Hepatocyte (in vitro differentiated cells): ENCODE measurements at places on chromosomes 1 and 21. TPM values are rescaled to one million over a fixed set of nuclear protein-coding genes. Genes with fewer than 3 reads are reported as not detected.

GRCh38 chr21:15943009-15943666, 213.4 kb downstream of the USP25 start:
- H3K27me3 ChIP-seq = no peaks in the 10 kb centered on the region
- no peak for DNase-seq
- no peak overlapping the region for H3K4me3 ChIP-seq
- no peak overlapping the region for H3K27ac ChIP-seq

DNA sequence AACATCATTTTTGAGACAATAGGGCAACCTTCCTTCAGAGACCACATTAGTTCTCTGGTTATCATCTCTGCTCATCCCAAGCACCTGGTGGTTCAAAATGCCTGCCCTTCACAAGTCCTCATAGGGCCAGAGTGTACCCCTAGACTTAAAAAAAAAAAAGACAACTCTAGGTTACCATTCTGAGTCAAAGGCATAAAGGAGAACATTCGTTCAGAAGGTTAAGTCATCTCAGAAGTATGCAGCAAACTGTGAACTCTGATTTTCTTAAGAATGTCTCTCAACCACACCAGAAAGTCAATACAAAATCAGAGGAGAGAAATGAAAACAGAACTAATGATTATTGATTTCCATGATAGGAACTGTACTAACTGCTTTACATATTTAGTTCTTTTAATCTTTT, 9.2 kb upstream of the BEND5 start:
- H3K4me3 ChIP-seq = no peak overlapping the region
- H3K27me3 ChIP-seq = no peaks in the 10 kb centered on the region
- DNase-seq = no peak
- H3K36me3 ChIP-seq = no peaks in the 10 kb centered on the region
- peaks cover 6% of the 10 kb centered on the region for H3K4me1 ChIP-seq

DNA sequence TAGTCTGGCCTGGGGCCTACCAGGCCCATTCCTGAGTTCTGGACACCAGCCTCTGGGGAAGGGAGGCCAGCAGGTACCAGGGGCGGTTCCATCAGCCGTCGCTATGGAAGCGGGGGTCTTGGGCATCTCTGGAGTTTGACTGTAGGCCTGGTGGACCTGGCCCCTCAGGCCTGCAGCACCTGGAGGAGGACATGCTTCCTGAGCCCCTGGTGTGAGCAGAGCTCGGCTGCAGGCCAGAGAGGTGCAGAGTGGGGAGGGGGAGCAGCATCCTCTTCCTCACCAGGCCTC, 7.8 kb downstream of the MYBPH start:
- H3K4me3 ChIP-seq = no peak overlapping the region
- no peaks in the 10 kb centered on the region for H3K36me3 ChIP-seq
- no peak for DNase-seq

- no peaks in the 10 kb centered on the region for H3K36me3 ChIP-seq
- H3K4me3 ChIP-seq = no peak overlapping the region
- peak; percentile 95 for DNase-seq
- peak overlapping the region; percentile 22 for H3K27ac ChIP-seq
Measured at GRCh38 chr1:31394584-31395193, 18.3 kb upstream of the SERINC2 start.

- H3K27ac ChIP-seq = peak overlapping the region; percentile 90
- H3K36me3 ChIP-seq = no peaks in the 10 kb centered on the region
- H3K27me3 ChIP-seq = no peaks in the 10 kb centered on the region
- H3K4me3 ChIP-seq = peak overlapping the region; percentile 31
- DNase-seq = peak; percentile 69
Measured at GRCh38 chr1:64505944-64506655, 36.2 kb downstream of the CACHD1 start.

- H3K4me1 ChIP-seq = peaks cover 9% of the 10 kb centered on the region
- H3K36me3 ChIP-seq = no peaks in the 10 kb centered on the region
- H3K4me3 ChIP-seq = no peak overlapping the region
Measured at GRCh38 chr1:203915811-203916210, 54.4 kb downstream of the SNRPE start.

DNA sequence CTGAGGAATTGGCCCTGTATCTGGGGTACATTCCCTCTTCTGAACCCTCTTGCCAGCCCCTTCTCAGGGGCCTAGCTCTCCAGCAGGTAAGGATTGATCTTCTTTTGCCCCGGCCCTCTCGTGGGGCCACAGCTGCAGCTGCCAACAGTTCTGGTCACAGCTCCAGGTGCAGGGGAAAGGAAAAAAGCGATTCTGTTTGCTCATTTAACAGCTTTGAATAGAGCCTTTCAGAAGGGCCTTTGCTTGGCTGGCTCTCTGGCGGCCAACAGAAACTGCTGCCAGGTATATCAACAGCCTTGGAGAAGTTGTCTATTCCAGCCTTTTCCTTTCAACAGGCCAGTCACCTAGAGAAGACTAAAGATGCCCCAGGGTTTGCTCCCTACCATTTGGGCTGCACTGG, 16.1 kb upstream of the FMOD start:
- DNase-seq = no peak
- H3K27ac ChIP-seq = no peak overlapping the region
- no peak overlapping the region for H3K4me3 ChIP-seq

DNA sequence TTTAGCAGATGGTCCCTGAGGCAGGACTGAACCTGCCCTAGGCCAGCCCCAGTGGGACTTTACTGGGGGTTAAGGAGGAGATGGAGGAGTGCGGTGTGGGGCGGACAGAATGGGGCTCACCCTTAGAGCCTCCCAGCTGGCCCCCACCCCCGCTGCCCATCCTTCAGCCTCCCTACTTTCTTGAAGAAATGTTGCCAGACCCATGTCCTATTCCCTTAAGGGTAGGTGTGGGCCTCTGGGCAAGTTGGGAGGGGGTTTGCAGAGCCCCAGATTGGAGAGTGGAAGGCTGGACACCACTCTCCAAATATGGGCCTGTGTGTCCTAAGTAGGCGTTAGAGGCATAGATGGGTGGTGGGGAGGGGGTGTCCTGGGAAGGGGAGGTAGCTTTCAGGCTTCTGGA, 19.2 kb upstream of the EPS8L3 start:
- H3K27me3 ChIP-seq = no peaks in the 10 kb centered on the region
- DNase-seq = no peak
- no peak overlapping the region for H3K4me3 ChIP-seq
- no peak overlapping the region for H3K27ac ChIP-seq
- no peaks in the 10 kb centered on the region for H3K36me3 ChIP-seq

DNA sequence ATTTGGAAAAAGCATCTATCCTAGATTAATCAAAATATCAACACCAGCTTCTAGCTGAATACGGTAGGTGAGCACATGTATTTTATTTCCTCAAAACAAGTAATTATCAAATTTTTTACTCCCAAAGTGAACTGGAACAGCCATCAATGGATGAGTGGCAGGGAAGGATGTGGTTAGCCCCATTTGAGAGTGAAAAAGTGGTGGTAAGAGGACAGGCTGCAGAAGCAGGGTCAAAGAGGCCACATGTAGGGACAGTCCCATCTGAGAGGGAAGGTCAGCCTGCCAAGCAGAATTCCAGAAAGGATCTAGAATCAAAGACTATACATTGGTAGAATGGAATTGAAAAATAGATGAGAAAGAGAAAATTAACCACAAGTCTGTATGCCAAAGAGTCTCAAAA, 163.8 kb downstream of the SMYD3 start:
- H3K36me3 ChIP-seq = no peaks in the 10 kb centered on the region
- DNase-seq = no peak
- H3K4me3 ChIP-seq = no peak overlapping the region
- no peaks in the 10 kb centered on the region for H3K4me1 ChIP-seq
- no peaks in the 10 kb centered on the region for H3K27me3 ChIP-seq

- DNase-seq = no peak
- peaks cover 25% of the 10 kb centered on the region for H3K4me1 ChIP-seq
- H3K36me3 ChIP-seq = no peaks in the 10 kb centered on the region
- no peaks in the 10 kb centered on the region for H3K27me3 ChIP-seq
- H3K4me3 ChIP-seq = no peak overlapping the region
Measured at GRCh38 chr1:41513383-41513735, 28.9 kb upstream of the EDN2 start.

DNA sequence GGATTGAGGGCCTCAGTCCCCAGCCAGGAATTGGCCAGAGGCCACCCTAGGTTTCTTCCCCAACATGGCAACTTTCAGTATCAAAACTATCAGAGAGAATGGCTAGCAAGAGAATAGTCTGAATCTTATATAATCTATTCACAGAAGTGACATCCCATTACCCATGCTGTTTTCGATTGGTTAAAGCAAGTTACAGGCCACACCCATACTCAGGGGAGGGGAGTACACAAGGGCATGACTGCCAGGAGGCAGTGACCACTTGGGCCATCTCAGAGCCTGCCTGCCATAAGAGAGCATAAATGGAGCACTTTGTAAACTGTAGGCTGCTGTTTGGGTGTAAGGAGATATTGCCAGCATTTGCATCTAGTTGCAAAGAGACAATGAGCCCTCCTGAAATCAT, 65.4 kb downstream of the FAM163A start:
- no peaks in the 10 kb centered on the region for H3K27me3 ChIP-seq
- H3K4me1 ChIP-seq = peaks cover 8% of the 10 kb centered on the region
- peak overlapping the region; percentile 60 for H3K27ac ChIP-seq
- no peaks in the 10 kb centered on the region for H3K36me3 ChIP-seq

GRCh38 chr1:111621050-111621449, 1.5 kb downstream of the RAP1A start:
- no peaks in the 10 kb centered on the region for H3K27me3 ChIP-seq
- peak overlapping the region; percentile 98 for H3K27ac ChIP-seq
- H3K4me3 ChIP-seq = peak overlapping the region; percentile 98
- DNase-seq = no peak

DNA sequence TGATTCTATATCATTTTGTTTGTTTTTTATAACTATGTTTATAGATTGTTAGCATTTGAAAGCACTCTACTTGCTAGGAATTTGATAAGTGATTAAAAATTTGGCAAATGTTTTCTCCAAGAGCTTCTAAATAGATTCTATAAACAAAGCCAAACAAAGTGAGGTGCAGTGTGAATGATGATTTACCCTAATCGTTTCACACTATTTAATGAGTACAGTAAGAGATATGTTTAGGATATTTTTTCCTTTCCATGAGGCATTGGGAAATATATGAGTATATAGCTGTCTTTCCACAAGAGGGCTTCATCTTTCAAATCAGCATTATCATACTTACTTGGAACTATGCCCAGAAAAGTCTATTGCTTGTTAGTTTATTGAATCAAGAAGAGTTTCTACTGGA, 277.0 kb upstream of the BRINP3 start:
- H3K4me1 ChIP-seq = no peaks in the 10 kb centered on the region
- no peaks in the 10 kb centered on the region for H3K36me3 ChIP-seq
- peak; percentile 21 for DNase-seq

GRCh38 chr21:39854572-39854971, 12.7 kb upstream of the PCP4 start:
- no peak overlapping the region for H3K4me3 ChIP-seq
- no peak for DNase-seq
- H3K4me1 ChIP-seq = peaks cover 21% of the 10 kb centered on the region
- no peak overlapping the region for H3K27ac ChIP-seq
- no peaks in the 10 kb centered on the region for H3K36me3 ChIP-seq

- peaks cover 5% of the 10 kb centered on the region for H3K27me3 ChIP-seq
- H3K36me3 ChIP-seq = no peaks in the 10 kb centered on the region
- H3K27ac ChIP-seq = no peak overlapping the region
- H3K4me3 ChIP-seq = no peak overlapping the region
- no peak for DNase-seq
Measured at GRCh38 chr1:218182455-218182854, 102.6 kb upstream of the RRP15 start.

DNA sequence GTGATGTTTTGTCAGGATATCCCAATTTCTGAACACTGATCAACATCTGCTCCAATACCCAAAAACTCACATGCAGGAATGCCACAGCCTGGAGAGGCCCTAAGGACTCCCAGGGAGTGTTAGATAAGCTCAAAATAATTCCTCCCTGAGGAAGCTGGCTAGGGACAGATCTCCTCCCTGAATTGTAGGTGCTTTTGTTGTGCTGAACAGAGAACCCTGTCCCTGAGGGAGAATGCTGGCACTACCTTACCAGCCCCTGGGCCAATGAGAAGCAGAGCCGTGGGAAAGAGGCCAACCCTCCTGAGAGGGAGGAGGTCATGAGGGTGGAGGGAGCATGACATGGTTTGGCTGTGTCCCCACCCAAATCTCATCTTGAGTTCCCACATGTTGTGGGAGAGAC, 73.6 kb upstream of the PTGFRN start:
- no peak overlapping the region for H3K4me3 ChIP-seq
- DNase-seq = no peak
- H3K27ac ChIP-seq = no peak overlapping the region
- no peaks in the 10 kb centered on the region for H3K27me3 ChIP-seq
- H3K36me3 ChIP-seq = no peaks in the 10 kb centered on the region

- H3K4me1 ChIP-seq = no peaks in the 10 kb centered on the region
- no peak for DNase-seq
- H3K27ac ChIP-seq = no peak overlapping the region
- H3K27me3 ChIP-seq = no peaks in the 10 kb centered on the region
- H3K36me3 ChIP-seq = no peaks in the 10 kb centered on the region
- no peak overlapping the region for H3K4me3 ChIP-seq
Measured at GRCh38 chr1:38917337-38917736, 24.3 kb downstream of the RHBDL2 start.

DNA sequence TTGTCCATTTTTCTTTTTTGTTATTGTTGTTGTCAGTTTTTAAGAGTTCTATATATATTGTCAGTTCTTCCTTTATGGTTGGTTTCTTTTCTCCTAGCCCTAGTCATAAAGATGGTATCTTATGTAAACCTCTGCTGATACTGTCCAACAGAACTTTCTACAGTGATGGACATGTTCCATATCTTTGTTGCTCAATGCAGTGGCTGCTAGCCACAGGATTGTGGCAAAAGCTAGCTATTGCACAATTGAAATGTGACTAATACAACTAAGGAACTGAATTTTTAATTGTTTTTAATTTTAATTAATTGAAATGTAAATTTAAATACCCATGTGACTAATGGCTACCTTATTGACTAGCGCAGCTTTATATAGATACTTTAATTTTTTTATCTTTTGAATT, 411.8 kb upstream of the PTBP2 start:
- H3K27ac ChIP-seq = no peak overlapping the region
- no peaks in the 10 kb centered on the region for H3K36me3 ChIP-seq
- H3K4me1 ChIP-seq = no peaks in the 10 kb centered on the region
- no peaks in the 10 kb centered on the region for H3K27me3 ChIP-seq

- no peaks in the 10 kb centered on the region for H3K27me3 ChIP-seq
- no peak overlapping the region for H3K4me3 ChIP-seq
- peaks cover 19% of the 10 kb centered on the region for H3K4me1 ChIP-seq
- H3K27ac ChIP-seq = peak overlapping the region; percentile 8
- H3K36me3 ChIP-seq = no peaks in the 10 kb centered on the region
- DNase-seq = no peak
Measured at GRCh38 chr1:63987014-63987627, 213.3 kb downstream of the ROR1 start.

HTR6 gene
- not detected in 2 replicates for total RNA-seq

LCE2B gene
- total RNA-seq = not detected in 2 replicates

KIFAP3 gene
- 20.0 and 28.2 TPM in 2 replicates for total RNA-seq

G0S2 gene
- total RNA-seq = 37.0 and 38.3 TPM in 2 replicates

BRINP2 gene
- total RNA-seq = 1.5 and 1.6 TPM in 2 replicates

COA7 gene
- 14.8 and 19.0 TPM in 2 replicates for total RNA-seq

FCRL2 gene
- total RNA-seq = 0.13 TPM in 1 of 2 replicates, not detected in the other

GNG4 gene
- 4.8 and 6.1 TPM in 2 replicates for total RNA-seq

ZNF687 gene
- total RNA-seq = 16.8 and 19.9 TPM in 2 replicates

PRAMEF25 gene
- total RNA-seq = not detected in 2 replicates
